ENCODE measurements at places on chromosomes 2 and 18. TPM values are rescaled to one million over a fixed set of nuclear protein-coding genes. Genes with fewer than 3 reads are reported as not detected.

DNA sequence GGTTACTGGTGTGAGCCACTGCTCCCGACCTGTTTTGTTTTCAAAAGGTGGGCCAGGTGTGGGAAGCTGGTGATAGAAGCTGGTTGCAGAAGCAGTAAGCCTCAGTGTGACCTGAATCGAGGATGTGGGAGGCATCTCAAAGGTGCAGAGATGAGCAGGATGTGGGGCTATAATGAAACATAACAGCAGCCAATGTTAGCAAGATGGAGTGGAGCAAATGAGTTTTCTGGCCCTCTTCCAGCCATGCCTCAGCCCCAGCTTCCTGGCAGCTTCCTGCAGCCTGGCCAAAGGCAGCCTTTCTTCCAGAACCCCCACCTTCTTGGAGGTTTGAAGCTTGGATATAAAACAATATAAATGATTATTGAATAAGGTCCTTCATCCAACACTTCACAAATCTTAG is 184.8 kb downstream of the NCK2 start:
- peak; percentile 40 for DNase-seq

DNA sequence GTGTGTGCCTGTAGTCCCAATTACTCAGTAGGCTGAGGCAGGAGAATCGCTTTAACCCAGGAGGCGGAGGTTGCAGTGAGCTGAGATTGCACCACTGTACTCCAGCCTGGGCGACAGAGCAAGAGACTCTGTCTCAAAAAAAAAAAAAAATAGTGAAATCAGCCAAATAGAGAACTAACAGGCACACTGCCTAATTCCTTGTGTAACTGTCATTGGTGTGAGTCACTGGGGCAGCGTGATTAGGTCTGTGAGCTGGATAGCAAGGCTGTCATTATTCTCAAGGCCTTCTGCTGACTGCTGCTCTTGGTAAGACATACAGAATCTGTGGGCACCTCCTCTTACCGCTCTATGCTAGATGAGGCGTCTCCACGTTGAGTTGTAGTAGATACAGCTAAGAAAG is 270.3 kb downstream of the NEDD4L start:
- DNase-seq, result no peak

The MBD2 gene
- 103 TPM for total RNA-seq

GRCh38 chr2:101341421-101341820 is 32.9 kb upstream of the RNF149 start:
- peak; percentile 40 for DNase-seq

- DNase-seq, result no peak
These were observed 111.9 kb upstream of the SYT4 start for GRCh38 chr18:43389163-43389562.

DNA sequence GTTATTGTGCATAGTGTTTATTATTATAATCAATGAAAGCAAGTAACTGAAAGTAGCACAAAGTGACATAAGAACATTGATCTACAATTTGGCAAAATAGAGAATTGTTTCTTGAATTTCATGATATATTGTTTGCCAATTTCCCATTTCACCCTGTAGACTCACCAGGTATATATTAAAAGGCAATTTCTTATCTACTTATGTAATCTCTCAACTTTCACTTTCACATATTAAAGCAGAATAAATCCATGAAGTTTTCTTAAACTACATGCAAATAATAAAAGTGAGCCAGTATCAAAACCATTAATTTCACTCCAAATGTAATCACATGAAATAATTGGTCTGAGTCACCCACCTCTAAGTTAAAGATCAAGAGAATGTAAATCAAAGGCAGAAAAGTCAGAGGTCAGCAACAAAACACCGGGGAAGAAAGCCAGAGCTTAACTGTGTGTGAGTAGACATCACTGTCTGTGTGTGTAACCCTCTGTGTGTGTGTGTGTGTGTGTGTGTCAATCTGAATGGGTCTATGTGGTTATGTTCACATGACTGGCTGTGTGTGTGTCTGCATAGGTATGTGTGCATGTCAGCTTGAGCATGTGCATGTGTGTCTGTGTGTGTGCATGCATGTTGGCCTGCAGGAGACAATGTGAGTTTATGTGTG is 44.1 kb downstream of the ZNF385B start:
- no peak for DNase-seq

DNA sequence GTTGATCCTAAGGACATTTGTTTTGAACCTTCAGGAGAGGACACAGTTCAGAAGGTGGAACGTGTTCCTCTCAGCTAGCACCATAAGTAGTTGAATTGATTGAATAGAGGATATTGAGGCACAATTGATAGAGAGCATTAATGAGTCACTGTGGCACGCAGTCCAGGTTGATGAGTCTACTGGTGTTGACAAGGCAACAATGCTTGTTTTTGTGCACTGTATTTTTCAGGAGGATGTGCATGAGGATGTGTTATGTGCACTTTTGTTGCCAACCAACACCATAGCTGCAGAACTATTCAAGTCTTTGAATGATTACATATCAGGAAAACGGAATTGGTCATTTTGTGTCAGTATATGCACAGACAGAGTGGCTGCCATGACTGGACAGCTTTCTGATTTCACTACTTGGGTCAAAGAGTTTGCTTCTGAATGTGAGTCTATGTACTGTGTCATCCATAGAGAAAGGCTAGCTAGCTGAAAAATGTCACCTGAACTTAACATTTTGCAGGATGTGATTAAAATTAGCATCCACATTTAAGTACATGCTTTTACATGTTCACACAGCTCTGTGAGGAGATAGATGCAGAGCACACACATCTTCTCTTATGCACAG is 140.1 kb upstream of the B3GNT2 start:
- no peak for DNase-seq

- DNase-seq, result no peak
These were observed 28.4 kb downstream of the CNRIP1 start for GRCh38 chr2:68291314-68291713.

The ACYP2 gene
- total RNA-seq, result 13.1 TPM

The C2orf78 gene
- not detected for total RNA-seq

DNA sequence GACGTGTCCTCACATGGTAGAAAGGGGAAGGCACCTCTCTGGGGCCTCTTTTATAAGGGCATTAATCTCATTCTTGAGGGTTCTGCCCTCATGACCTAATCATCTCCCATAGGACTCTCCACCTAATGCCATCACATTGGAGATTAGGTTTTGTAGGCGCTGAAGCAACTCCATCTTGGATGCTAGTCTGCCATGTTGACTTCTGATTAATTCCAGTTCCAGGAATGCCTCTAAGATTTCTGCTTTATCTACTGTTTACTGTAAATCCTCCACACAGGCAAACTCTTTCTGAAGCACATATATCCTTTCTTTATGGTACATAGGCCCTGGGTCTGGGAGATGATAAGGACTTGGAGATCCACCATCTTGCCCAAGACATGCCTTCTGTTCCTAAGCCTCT is 49.3 kb upstream of the YWHAQ start:
- no peak for DNase-seq

The LOXL3 gene
- 0.12 TPM for total RNA-seq

The DNAH6 gene
- 0.60 TPM for total RNA-seq

The COLEC11 gene
- not detected for total RNA-seq

DNA sequence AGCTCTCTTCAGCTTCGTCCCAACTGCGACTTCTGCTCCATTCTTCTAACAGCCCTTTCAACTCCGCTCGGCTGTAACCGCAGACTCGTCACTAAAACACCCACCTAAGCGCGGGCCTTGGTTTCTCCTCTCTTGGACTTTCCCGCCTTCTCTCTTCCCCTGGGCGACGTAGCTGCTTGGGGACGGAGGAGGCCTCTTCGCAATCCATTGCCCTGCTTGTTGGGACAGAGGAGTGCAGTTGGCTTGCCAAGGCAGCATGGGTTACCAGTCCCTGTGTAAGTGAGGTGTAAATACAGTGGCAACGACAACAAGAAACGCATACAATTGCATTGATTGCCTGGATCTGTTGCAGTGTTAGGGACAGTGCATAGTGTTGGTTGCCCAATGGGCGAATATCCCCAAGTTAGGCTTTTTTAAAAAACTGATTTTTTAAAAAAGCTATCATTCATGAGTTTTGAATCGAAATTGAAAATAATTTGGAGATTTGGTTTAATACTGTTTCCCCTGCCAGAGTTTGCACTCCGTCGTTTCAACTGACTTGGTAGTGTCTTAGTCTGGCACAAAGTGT is 484 bp upstream of the DARS1 start:
- DNase-seq, result peak; percentile 67

The RESP18 gene
- total RNA-seq, result not detected

The UBR3 gene
- 27.4 TPM for total RNA-seq

DNA sequence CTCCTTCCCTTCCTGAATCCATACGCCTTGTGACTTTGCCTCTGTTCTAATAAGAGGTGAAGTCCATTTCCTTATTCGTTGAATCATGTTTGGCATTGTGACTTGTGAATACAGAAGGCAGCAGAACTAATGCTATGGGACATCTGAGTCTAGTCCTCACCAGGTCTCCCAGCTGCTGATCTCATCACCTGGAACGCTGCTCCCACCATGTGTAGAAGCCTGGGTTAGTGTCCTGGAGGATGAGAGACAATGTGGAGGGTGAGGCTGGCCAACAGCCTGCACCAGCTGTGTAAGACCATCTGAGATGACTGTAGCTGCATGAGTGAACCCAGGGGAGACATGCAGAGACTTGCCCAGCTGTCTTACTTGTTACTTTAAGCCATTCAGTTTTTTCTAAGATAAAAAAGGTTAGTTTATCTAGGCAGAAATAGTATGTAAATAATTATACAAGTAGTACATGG is 3.5 kb upstream of the HAAO start:
- DNase-seq, result no peak

DNA sequence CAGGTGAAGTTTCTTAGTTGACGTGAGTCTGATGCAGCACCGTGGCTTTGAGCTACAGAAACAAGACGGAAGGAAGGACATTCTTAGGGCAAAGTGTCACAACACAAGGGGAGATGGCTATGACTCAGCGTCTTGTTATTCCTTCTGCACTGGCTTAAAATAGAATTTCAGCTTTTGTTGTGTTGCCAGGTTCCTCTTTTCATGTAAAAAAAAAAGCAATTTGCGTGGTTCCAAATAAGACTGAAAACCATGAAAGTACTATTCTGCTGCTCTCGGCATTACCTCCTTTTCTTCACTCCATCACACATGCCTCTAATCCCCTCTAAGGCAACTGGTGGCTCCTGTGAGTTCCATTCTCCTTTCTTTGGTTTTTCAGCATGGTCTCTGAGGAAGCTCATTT is 150.1 kb downstream of the ANTXR1 start:
- DNase-seq, result no peak

DNA sequence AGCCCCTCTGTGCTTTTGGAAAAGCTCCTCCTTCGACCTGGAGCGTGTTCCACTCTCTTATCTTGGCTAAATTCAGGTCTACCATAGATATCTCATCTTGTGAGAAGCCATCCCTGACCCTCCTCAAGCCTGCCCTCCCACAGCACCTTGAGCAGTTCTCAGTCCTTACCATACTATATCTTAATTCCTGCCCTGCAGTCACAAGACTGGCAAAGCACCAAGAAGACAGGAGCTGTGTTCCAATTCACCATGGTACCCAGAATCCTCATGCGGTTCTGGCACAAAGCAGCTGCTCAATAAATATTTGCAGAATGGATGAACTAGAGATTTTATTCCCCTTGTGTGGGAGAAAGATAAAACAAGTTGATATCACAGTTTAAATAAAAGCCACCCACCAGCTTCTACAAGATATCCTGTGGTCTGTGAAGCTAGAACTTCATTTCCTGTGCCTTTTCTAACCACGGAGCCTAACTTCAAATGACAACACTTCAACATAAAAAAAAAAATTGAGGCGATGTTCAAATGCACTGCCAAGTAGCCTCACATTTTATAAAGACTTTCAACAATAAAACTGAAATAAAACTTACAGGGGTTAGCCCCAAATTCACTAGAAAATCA is 19.5 kb downstream of the MARCHF4 start:
- DNase-seq, result peak; percentile 41

- DNase-seq, result no peak
These were observed 87.7 kb downstream of the TGOLN2 start for GRCh38 chr2:85240055-85240454.

All from activated CD4-positive, alpha-beta T cell treated with anti-CD3 and anti-CD28 coated beads, Interleukin-2, amount 10 ng/mL, durations not matched to agents 7 days and 5 days (primary cell).